ENCODE measurements at places on chromosomes 5 and 9.

- no peak for DNase-seq
Observed at GRCh38 chr5:174187481-174187880, 142.0 kb downstream of the NSG2 start.

- no peak for DNase-seq
Observed at GRCh38 chr5:1797103-1797800, 2.4 kb downstream of the MRPL36 start.

GRCh38 chr9:117747386-117747970 lies 43.3 kb downstream of the TLR4 start:
- DNase-seq: no peak

- DNase-seq: no peak
Observed at GRCh38 chr5:72552041-72552557, 44.9 kb upstream of the ZNF366 start.

DNA sequence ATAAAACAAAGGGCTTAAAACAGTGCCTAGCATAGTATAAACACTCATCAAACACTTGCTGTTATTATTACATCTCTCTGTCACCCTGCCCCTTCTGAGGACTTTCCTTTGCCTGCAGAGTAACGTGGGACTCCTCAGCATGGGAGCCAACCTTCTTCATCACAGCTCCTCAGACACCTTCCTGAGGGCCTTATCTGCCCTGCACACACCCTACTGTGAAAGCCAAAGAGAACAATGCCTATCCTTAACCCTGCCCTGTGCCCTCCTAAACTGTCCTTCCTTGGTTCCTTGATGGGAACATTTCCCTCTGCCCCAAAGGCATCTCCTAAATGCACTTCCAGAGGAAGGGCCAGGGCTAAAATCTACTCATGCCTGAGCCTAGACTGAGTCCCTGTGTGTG lies 20.6 kb upstream of the HAND1 start:
- no peak for DNase-seq

DNA sequence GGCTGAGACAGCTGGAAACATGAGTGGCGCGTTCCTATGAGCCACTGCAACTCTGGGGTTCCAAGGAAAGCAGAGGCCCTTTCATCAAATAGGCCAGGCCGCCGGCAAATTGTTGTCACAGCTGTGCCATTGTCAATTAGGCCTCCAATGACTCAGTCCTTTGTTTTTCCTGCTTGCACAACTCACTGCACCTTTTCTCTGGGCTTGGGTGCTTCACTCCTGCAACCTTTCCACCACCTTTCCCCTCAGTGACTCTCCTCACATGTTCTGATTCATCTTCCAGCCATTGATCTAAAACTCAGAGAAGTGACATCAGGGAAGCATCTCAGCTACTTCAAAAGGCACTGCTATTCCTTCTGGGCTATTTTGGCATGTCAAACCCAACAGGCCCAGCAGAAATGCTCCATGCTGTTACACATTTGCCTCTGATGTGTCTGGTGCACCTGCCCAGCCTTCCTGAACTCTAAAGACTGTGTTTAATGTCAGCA lies 653.7 kb downstream of the NR2F1-AS1 start:
- no peak for DNase-seq

GRCh38 chr5:128378196-128378595 lies 159.8 kb downstream of the FBN2 start:
- DNase-seq: no peak

DNA sequence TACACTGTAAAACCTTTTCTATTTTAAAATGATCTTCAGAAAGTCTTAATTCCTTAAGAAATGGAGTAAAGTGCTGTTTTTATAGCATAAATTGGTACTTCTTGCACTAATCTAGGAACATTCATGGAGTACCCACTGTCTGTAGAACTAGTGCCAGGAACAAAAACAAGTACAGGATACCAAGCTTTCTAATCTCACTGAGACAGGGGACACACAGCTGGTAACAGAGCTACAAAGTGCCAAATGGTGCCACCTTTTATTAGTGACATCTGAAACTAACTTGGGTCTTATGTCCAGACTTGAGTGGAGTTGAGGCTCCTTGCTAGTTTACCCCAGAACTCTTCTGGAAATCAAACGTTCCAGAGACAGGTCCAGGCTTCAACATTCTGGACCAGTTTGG lies 57.9 kb downstream of the RNF130 start:
- DNase-seq: no peak
